ENCODE measurements at places on chromosomes 7 and 10.

GRCh38 chr7:14896461-14896860 is 6.1 kb downstream of the DGKB start:
- DNase-seq, result no peak

- no peak for DNase-seq
Observed at GRCh38 chr7:22992874-22993840, 20.8 kb downstream of the HYCC1 start.

DNA sequence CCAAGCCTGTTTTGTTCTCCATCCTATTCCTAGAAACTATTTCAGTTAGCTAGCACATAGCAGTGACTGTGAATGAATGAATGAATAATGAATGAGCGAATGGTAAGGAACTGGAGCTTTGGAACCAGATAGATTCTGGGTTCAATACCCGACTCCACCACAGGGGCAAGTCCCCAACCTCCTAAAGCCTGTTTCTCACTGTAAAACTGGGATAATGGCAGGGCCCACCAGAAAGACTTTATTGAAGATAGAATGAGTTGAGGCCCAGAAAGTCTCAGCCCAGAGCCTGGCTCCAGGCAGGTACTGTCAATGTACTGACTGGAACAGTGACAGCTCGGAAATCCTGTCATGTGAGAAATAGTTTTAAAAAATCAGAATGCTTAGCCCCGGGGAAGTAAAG is 1.1 kb upstream of the CDH23 start:
- DNase-seq, result no peak

- DNase-seq, result peak; percentile 31
Observed at GRCh38 chr10:119268871-119269506, 61.6 kb downstream of the GRK5 start.

DNA sequence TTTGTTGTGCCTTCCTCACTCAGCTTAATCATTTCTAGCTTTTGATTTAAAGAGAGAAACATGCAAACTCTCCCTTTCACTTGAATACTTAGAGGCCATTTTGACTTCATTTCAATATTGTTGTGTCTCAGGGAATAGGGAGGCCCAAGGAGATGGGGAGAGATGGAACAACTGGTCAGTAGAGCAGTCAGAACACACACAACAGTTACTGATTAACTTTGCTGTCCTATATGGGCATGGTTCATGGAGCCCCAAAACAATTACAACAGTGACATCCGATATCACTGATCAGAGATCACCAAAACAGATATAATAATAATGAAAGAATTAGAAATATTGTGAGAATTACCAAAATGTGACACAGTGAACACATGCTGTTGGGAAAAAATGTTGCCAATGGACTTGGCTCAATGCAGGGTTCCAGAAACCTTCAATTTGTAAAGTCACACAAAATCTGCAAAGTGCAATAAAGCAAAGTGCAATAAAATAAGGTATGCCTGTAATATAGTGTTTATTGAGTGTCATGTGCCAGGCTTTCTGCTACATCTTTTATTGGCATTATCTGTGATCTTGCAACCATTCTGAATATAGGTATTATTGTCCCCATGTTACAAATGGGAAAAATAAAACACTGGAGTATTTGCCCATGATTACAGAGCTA is 38.2 kb downstream of the CCDC71L start:
- no peak for DNase-seq

DNA sequence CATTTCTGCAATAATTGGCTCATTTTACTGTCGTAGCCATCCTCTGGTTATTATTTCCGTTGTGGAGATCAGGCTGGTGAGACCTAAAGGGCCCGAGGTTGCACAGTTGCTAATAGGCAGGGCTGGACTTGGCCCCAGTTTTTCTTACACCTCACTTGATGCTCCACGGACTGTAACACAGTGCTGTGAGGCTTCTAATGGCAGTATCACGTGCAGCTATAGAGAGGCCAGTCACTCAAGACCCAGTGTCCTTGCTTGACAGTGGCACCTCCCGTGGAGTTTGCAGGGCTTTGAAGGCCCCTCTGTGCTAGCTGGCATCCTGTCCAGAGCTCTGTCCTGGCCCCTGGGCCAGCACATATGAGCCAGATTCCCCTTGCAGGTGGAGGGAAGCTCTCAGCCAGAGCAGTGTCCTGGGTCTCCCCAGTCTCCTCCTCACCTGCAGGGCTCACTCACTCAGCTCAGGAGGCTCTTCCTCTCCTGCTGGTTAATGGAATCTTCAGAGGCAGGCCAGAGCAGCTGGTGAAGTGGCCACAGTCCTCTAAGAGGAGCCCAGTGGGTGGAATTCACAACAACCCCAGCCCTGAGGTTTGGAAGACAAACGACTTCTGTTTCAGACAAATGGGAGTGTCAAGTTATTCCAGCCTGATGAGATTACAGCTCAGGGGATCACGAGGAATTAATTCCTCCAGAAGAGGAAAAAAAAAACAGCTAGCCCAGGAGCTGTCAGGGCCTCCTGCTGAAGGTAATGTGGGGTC is 114.2 kb upstream of the FAM180A start:
- DNase-seq, result no peak

- no peak for DNase-seq
Observed at GRCh38 chr7:99990460-99990852, 14.6 kb upstream of the AZGP1 start.

All from activated T-cell treated with anti-CD3 and anti-CD28 coated beads for 48 hours (primary cell).